ENCODE measurements at places on chromosomes 4 and X.

DNA sequence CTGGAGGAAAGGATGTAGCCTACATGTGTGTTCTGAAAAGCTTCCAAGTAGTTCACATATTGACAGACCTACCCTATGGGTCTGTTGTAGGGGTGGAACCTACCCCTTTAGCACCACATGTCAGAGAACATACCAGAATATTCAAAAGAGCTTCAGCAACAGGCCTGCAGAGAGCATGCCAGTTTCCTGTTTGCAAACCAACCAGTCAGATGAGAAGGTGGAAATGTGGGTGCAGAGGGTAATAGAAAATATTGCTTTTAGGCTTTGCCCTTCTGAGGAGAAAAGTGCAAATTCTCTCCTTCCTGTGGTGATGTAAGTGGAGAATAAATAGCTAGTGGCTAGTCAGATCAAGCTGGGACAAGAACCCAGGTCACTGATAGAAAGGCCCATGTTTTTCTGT, 16.4 kb downstream of the INTS6L start:
- DNase-seq = no peak

GRCh38 chr4:151297170-151297569, 20.2 kb downstream of the PRSS48 start:
- no peak for DNase-seq

- no peak for DNase-seq
Measured at GRCh38 chr4:41207291-41207831, 7.0 kb downstream of the APBB2 start.

GRCh38 chr4:108717386-108717785, 45.5 kb downstream of the ETNPPL start:
- DNase-seq = no peak

GRCh38 chr4:160848901-160849760, 1314.7 kb downstream of the FSTL5 start:
- DNase-seq = no peak

- DNase-seq = no peak
Measured at GRCh38 chr4:74631338-74631737, 163.0 kb downstream of the BTC start.

DNA sequence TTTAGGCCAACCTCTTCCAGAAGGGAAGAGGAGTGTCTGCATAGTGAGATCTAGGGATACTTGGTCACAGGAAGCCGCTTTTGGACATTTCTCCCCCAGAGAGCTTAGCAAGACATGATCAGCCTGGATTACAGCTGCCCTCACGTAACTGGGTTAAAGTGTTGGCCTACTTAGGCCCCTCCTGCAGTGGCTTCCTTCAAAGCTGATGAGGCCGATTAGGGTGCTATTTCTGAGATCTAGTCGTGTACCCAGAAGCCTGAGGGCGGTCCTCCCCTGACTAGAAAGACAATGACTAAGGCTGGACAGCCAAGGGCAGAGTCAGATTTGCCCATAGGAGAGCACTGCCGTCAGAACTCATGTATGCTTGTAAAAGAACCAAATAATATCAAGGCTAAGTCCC, 135.0 kb downstream of the AMMECR1 start:
- DNase-seq = no peak

DNA sequence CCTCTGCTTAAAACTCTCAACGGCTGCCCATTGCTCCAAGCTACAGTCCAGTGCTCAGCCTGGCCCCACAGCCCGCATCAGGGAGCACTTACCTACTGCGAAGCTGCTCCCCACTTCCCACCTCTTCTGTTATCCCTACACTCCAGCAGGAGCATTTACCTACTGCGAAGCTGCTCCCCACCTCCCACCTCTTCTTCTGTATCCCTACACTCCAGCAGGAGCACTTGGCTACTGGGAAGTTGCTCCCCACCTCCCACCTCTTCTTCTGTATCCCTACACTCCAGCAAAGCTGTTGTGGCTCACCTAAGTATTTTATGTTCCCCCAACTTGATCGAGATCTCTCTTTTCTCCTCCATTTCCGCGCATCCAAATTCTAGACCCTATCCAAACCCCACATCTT, 563.3 kb upstream of the ZFP42 start:
- no peak for DNase-seq

DNA sequence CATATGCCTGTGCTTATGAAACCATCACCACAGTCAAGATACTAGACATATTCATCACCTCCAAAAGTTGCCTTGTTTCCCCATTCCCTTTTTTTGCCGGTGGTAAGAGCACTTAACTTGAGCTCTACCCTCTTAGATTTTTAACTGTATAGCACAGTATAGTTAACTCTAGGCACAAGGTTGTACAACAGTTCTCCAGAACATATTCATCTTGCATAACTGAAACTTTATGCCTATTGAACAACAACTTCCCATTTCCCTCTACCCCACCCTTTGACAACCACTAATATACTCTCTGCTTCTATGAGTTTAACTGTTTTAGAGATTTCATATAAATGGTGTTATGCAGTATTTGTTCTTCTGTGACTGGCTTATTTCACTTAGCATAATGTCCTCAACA, 119.3 kb downstream of the ASB9 start:
- DNase-seq = no peak
